Mesothelial cell of epicardium (in vitro differentiated cells): ENCODE measurements at places on chromosomes 5 and 9. TPM values are rescaled to one million over a fixed set of nuclear protein-coding genes. Genes with fewer than 3 reads are reported as not detected.

Gene ZNF366
- total RNA-seq = not detected in 3 replicates

Gene HRH2
- 2.1 to 2.8 TPM (median 2.6 TPM) in 3 replicates for total RNA-seq

Gene CER1
- total RNA-seq = 0.78 to 1.2 TPM (median 1.0 TPM) in 3 replicates

Gene TAF11L12
- not detected in 3 replicates for total RNA-seq

Gene TBC1D9B
- 131 to 139 TPM (median 139 TPM) in 3 replicates for total RNA-seq
